ENCODE measurements at places on chromosomes 16 and 17. TPM values are rescaled to one million over a fixed set of nuclear protein-coding genes. Genes with fewer than 3 reads are reported as not detected.

DNA sequence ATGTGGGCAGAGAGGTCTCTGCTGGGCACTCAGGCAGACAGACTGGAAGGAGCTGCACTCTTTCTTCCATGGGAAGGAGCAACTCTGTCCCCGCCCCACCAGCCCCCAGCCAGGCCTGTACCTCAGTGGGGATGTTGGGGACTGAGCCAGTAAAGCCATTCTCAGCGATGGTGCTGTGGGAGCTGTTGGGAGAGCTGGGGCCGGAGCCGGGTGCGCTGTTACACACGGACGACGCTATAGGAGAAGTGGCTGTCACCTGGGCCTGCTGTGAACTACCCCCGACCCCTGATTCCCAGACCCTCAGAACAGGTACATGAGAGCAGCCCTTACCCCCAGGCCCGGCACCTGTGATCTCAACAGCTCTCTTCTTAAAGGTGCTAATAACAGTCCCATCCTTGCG, 21.5 kb downstream of the G6PC3 start:
- no peak for DNase-seq

The MYH8 gene
- not detected for total RNA-seq

GRCh38 chr17:27497696-27498095, 41.4 kb downstream of the KSR1 start:
- no peak for DNase-seq

DNA sequence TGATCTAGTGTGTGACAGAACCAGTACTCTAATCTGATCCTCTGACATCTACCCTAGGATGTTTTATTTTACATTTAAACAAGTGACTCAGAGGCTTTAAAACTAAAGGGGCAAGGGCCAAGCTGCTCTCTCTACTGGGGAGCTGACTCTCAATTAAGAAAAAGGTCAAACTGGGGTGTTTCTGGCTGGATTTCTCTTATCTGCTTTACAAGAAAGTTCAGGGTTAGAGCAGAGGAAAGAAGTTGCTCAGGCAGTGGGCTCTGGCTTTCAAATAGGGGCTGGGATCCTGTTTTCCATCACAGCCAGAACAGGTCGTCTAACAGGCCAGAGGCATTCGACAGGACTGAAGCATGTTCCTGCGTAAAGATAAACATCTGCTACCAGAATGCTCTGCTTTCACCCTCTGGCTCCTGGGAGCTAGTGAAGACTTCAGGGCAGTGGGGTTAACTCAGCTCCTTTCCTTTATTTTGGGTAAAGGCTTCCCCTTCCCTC, 8.5 kb downstream of the MMP28 start:
- peak; percentile 43 for DNase-seq

DNA sequence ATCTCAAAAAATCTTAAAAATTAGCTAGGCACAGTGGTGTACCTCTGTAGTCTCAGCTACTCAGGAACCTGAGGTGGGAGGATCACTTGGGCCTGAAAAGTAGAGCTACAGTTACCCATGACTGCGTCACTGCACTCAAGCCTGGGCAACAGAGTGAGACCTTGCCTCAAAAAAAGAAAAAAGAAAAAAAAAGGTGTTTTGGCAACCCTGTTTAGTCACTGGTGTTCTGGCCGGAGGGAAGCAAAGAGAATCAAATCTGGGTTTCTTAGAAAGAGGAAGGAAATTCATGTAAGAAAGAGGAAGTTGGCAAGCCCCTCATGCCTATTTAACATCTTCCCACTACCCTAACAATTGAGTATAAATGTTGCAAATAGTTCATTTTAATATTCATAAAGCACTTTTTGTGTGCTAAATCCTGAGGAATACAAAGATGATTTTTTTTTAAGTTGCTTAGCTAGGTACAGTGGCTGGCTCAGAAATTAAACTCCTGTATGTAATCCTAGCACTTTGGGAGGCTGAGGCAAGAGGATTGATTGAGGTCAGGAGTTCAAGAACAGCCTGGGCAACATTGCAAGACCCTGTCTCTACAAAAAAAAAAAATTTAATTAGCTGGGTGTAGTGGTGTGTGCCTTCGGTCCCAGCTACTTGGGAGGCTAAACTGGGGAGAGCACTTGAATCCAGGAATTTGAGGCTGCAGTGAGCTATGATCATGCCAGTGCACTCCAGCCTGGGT, 6.5 kb upstream of the USP32 start:
- DNase-seq = no peak

The TBC1D3C gene
- not detected for total RNA-seq

GRCh38 chr17:19940722-19941464, 36.7 kb downstream of the AKAP10 start:
- DNase-seq = peak; percentile 74

DNA sequence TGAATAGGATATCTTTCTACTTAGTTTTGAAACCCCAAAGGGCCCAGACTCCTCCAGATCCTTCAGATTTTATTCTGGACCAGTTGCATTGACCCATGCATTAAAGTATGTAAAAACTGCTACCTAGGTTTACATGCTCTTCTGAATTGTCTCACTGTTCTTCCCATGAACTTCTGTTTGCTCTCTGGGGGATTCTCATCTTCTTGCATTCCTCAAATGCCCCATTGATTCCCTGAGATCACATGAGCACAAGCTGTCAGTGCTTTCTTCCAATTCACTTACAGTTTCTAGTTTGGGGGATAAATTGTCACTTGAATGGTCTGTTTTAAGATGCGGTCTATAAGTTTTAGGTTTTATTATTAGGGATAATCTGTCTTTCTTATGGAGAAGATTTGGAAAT, 188.9 kb upstream of the KIF2B start:
- DNase-seq = no peak

The NPIPB6 gene
- total RNA-seq = 0.69 TPM

The CBFA2T3 gene
- total RNA-seq = not detected

The SLC38A8 gene
- not detected for total RNA-seq

- DNase-seq = no peak
These were observed 13.5 kb upstream of the CIBAR2 start for GRCh38 chr16:85125570-85126393.

- peak; percentile 60 for DNase-seq
These were observed 102.6 kb upstream of the CREBBP start for GRCh38 chr16:3983081-3983520.

- no peak for DNase-seq
These were observed 20.0 kb downstream of the CHAD start for GRCh38 chr17:50448643-50449042.

DNA sequence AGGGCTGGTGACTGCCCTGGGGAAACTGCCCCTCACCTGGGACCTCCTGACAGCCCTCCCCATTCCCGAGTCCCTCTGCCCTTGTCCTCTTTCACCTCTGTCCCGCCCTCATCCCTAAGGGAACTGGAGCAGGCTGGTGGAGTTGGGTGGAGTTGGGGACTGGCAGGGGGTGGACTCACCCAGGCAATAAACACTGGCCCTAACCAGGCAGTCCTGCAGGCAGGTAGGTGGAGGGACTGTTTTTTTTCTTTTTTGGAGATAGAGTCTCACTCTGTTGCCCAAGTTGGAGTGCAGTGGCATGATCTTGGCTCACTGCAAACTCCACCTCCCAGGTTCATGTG, 11.7 kb downstream of the GCGR start:
- DNase-seq = no peak

Measured in renal cortical epithelial cell (primary cell).